ENCODE measurements at places on chromosomes 12 and 14.

- DNase-seq = no peak
Measured at GRCh38 chr14:51430079-51430478, 190.0 kb downstream of the TMX1 start.

DNA sequence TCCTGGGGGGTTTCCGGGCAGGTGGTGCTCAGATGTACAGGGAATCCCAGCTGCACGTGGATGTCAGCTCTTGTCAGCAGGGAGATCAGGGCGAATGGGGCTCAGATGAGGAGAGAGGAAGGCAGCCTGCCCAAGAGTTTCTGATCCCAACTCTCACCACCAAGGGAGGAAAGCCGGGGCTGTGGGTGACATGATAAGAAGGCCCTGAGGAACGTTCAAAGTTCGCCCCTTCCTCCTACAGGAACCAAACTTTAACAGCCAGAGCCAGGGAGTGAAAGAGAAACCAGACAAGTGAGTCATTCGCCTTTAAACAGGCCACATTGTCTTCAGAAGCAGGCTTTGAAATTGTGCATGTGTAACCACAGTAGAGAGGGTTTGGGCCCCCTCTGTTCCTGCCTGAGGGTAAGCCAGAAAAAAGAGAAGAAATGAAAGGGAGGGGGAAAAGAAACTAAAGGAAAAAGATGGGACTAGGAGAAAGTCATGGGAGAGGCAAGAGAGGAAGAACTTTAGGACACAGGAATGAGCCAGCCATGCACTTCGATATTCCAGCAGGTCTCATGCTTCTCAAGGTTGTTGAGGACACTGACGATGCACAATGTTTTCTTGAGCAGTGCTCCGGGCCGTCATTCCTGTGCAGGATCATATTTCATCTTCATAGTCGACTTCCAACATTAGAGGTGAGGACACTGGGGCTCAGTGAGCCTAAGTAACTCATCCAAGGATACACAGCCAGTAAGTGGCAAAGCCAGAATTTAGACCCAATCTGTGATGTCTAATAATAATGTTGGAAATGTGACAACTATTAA lies 691.4 kb upstream of the TBX3 start:
- DNase-seq = no peak

DNA sequence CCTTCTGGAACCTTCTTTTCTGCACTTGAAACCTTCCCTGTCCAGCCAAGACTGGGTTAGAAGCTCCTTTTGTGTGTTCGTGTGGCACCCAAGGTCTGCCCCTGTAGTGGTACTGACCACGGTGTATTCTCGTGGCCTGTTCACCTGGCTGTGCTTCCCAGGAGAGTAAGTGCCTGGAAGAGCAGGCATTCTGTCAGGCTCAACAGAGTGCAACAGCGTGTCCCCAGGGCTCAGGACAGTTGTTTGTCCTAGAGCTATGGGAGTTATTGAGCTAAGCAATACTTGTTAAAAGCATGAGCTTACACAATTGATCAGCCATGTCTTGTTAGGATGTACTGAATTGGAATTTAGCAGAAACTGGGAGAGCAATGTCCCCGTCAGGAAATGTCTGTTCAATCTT lies 12.9 kb upstream of the SLC38A2 start:
- DNase-seq = no peak

- no peak for DNase-seq
Measured at GRCh38 chr12:132449565-132450417, 40.2 kb upstream of the FBRSL1 start.

GRCh38 chr12:100128512-100128908 lies 14.2 kb downstream of the BLTP3B start:
- no peak for DNase-seq

DNA sequence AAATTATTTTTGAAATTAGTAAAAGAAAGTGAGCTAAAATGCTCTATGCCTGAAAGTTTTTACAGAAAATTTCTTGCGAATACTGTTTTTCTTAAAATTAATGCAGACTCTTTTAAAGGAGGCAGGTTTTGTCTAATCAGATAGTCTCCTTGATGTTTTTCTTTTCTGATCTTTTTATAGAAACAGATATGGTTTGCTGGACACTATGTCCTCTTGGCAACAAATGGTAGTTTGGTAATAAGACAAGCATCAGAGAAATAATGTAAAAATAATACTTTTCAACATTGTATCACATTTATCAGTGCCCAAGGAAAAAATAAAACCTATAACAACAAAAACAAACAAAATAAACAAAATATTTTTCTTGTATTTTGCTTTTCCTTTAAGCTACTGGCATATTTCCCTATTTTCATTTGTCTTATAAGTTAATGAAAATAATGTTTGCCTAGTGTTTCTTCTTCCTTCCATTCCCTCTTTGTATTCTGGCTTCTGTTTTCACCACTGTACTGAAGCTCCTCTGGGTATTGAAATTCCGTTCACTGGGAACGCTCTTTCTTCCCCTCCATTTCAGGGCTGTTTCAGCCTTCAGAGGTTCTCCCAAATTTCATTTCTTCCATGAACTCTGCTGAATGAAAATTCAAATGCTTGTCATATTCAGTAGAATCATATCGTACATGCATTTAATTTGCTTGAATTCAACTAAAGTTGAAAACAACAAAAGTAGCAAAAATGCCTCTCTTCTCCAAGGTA lies 115.3 kb downstream of the TRMT5 start:
- DNase-seq = no peak
